ENCODE measurements at places on chromosomes 12 and 14.

GRCh38 chr14:37708481-37708880 is 113.1 kb downstream of the TTC6 start:
- no peak for DNase-seq

- DNase-seq, result no peak
Measured at GRCh38 chr12:57255916-57256315, 4.9 kb upstream of the STAC3 start.

GRCh38 chr12:21913823-21914222 is 27.4 kb downstream of the ABCC9 start:
- no peak for DNase-seq

DNA sequence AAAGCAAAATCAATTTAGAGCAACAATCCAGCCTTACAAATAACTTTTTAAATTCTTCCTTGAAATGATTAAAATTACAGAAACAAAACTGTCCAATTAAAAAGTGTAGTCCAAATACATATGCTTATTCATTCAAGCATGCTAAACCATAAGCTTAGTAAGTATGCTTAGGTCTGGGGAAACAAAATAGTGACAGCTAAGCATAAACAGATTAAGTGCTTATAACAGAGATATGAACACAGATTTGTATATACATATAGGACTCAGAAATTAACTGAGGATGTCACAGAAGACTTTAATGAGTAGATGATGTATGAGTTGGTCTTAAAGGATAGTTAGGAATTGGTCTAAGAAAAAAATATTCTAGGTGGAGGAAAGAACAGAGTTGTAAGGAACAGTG is 41.8 kb downstream of the SCAF11 start:
- no peak for DNase-seq

DNA sequence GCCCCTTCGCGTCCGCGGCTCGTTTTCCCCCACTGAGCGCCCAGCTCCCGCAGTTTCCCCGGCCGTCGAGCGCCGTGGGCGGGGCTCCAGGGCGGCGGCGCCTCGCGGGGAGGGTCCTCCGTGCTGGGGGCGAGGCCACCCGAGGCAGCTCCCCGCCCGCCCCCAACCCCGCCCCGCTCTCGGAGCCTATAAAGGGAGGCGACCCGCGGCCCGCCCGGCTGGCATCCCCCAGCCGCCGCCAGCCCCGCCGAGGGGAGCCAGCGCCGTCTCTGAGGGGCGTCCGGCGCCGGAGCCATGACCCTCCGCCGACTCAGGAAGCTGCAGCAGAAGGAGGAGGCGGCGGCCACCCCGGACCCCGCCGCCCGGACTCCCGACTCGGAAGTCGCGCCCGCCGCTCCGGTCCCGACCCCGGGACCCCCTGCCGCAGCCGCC is at the start of gene TAMALIN:
TAMALIN (plus strand) TSS at position 221 of the 432 bp plus-strand sequence; CDS start at position 295, 74 bp downstream.
- no peak for DNase-seq

GRCh38 chr12:15608941-15609340 is 180.2 kb downstream of the EPS8 start:
- DNase-seq, result no peak

DNA sequence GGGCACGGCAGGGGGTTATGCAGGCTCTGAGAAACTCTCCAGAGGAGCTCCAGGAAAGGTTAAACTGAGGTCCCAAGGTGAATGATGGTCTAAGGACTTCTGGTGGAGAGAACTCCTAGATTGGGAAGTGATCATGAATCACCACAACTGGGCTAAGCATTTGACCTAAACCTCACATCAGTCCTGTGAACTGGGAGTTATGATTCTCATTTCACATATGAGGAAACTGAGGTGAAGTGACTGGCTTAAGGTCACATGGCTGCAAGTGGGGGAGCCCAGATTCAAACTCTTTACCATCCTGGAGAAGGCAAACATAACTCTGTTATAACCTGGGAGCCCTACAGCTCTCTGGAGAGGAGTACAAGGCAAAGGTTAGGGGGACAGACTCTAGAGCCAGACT is 4.2 kb downstream of the RARG start:
- no peak for DNase-seq

DNA sequence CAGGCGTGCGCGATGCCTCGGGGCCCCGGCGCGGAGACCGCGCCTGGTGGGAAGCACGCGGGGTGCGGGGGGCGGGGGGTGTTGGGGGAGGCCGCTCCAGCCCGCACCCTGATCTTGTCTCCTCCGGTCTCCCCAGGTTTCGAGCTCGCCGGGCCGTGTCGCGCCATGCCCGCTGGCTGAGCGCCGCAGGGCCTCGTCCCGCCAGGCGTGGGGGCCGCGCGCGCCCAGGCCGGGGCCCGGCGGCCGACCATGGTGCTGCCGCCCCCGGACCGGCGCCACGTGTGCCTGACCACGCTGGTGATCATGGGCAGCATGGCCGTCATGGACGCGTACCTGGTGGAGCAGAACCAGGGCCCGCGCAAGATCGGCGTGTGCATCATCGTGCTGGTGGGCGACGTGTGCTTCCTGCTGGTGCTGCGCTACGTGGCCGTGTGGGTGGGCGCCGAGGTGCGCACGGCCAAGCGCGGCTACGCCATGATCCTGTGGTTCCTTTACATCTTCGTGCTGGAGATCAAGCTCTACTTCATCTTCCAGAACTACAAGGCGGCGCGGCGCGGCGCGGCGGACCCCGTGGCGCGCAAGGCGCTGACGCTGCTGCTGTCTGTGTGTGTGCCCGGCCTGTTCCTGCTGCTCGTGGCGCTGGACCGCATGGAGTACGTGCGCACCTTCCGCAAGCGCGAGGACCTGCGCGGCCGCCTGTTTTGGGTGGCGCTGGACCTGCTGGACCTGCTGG is 2.4 kb downstream of the TMEM121 start:
- DNase-seq, result no peak

DNA sequence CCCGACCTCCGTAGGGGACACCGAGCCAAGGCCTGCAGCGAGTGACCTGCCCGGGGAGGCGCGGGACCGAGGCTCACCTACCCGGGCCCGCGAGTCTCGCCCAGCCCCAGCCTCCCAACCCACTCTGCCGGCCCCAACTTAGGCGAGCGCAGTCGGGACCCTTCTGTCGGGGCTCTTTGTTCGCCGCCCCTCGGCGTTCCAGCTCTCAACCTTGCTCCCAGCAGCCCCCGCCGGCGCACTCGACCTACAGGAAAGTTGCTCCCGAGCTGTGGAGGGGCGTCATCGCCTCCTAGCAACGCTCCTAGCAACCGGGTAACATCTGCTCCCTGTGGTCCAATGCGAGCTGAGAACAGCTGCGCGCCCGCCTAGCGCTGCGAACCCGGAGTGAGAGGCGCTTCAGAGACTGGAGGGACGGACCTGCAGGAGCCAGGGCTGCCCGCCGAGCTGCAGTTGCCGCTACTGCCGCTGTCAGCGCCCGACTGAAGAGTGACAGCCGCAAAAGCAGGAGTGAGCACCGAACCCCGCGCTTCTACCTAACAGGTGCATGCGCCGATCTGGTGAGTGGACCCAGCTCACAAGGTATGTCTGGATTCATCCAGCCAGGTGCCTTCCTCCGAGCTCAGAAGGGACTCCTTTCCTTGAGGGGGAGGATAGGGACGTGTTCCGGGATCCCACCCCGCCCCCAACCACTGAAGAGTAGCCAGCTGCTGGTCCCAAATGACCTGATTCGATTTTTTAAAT is 355.0 kb downstream of the SNAPC1 start:
- peak; percentile 94 for DNase-seq

DNA sequence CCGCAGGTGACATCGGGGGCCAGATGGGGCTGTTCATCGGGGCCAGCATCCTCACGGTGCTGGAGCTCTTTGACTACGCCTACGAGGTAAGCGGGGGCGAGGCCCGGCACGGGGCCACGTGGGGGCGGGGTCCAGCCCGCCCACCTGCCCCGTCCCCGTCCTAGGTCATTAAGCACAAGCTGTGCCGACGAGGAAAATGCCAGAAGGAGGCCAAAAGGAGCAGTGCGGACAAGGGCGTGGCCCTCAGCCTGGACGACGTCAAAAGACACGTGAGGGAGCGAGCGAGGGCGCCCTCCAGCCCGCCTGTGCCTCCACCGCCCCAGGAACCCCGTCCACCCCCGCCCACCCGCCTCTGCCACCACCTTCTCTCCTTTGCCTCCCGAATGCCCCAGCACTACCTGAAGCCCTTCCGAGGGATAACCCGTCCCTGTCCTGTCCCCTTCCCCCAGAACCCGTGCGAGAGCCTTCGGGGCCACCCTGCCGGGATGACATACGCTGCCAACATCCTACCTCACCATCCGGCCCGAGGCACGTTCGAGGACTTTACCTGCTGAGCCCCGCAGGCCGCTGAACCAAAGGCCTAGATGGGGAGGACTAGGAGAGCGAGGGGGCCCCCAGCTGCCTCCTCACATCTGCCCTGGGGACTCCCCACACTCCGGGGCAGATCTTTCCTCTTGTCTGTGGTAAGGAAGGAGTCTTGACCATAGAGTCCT is 3.9 kb upstream of the SMARCD1 start:
- no peak for DNase-seq

DNA sequence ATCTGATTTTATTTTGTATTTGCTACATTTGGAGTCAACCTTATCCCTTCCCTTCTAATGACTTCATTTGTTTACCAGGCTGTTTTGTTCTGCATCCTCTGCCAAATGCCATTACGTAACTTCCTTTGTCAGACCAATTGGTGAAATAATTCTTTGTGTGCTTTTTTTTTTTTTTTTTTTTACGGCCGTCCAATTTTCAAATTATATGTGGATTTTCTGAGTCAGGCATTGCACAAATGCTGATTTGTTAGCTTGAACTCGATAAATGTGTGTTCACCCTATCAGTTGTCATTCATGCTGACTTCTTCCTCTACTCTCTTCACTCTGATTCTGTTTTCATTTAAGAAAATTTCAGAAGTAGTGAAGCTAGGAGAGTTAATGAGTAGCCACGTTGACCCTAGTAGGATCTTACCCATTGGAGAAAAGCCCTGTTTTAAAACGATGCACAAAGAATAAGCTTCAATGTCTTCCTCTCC is 386.2 kb downstream of the DIO2 start:
- DNase-seq, result no peak

DNA sequence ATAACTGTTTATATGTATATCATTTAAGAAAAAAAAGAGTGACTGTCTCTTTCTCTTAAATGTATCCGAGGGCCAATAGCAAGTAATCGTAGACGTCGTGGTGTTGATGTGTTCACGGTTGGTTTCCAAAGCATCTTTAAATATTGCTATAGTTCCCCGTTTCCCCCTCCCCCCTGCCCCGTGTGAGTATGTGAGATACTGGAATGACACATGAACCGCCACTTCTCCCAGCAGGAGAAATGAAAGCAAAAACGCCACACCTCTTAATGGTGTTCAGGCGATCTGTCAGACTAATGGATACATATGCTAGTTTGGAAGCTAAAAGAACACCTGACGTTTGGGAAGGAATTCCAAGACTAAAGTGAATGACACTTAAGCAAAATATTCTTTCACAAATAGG is 258.3 kb downstream of the FOXN3 start:
- no peak for DNase-seq

- no peak for DNase-seq
Measured at GRCh38 chr12:63308671-63309070, 157.7 kb upstream of the AVPR1A start.

DNA sequence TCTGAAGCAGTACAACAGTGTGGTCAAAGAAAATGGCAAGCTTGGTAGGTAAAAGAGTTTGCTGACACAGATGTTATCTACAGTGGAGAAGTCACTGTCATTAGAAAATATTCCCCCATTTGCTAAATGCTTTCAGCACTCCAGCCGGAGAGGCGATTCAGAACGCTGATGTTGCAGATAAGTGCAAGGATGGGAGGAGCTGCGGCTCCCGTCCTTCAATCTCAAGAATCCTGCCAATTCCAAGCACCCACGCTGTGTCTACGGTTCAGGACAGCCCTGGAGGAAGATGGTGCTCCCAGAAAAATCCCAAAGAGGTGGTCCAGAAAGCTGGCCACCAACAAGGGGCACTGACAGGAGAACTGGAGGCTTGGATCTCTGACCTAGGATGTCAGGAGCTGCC is 79.1 kb downstream of the ZFP36L1 start:
- no peak for DNase-seq

DNA sequence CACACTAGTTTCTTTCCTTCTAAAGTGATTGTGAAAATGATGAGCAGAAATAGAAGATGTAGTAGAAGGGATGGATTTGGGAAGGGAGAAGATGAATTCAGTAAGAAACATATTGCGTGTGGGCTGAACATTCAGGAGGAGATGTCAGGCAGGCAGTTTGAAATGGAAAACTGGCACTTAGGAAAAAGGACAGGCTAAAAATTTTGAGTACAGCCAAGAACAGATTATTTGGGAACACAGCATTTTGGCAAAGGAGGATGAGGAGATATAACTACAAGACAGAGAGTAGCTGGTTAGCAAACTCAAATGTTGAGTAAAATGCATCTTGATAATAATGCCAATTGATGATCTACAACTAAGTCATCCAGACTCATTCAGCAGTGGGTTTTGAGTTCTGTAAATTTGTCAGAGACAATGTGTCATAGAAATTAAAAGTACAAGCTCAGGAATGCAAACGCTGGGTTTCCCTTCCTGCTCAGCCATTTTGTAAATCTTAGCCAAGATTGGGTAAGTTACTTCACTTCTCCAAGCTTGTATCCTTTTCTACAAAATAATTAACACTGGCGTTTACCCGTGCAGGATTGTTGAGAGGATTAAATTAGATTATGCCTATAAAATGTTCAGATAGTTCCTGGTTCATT is 255.0 kb downstream of the NAV3 start:
- DNase-seq, result no peak

DNA sequence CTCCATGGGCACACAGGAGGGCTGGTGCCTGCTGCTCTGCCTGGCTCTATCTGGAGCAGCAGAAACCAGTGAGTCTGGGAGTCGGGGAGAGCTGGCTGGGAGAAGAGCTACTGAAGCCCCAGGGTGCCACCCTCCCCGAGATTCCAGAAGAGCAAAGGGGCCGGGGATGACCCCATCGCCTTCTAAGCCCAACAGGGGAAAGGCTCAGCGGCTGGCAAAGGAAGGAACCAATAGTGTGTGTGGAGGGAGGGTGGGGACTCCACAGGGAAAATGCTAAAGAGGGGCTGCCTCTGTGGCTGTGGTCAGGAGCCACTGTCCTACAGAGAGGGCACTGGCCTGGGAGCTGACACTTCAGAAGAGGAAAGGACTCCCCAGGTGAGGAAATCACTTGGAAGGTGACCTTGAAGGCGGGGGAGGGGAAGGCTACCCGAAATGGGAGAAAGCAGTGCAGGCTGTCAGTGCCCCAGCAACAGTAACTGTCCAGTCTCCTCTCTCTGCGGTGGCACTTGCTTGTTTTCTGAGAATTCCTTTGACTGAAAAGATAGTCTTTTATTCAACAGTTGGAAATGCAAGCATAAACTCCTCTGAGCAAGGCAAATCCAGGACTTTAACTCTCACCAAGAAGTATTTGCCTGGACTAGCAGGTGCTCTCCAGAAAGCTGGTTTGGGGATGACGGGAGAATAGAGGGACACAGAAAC is 552 bp downstream of the TAPBPL start:
- no peak for DNase-seq

GRCh38 chr12:84793558-84794367 is 118.8 kb downstream of the SLC6A15 start:
- no peak for DNase-seq

Data from NCI-H510A treated with DMSO at 0.1 percent for 48 hours (cell line).